ENCODE measurements at places on chromosomes 11 and 22.

DNA sequence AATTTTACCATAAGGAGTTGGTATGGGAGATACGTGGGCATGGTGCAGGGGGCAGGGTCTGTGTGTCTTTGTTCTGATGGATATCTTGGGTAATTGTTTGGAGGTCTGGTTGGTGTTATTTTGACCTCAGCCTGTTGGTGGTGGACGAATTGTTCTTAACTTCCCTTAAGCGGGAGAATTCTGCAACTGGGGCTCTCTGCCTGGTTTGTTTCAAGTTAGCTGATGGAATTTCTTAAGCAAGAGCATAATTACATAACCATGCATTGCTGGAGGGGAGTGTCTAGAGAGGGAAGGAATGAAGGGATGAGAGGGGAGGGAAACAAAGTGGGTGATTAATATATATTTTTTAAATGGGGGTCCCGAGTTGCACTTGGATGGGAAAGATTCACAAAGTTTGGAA, 908.5 kb upstream of the RAG2 start:
- DNase-seq, result no peak

- no peak for DNase-seq
Observed at GRCh38 chr11:12205330-12205729, 94.9 kb downstream of the MICAL2 start.

DNA sequence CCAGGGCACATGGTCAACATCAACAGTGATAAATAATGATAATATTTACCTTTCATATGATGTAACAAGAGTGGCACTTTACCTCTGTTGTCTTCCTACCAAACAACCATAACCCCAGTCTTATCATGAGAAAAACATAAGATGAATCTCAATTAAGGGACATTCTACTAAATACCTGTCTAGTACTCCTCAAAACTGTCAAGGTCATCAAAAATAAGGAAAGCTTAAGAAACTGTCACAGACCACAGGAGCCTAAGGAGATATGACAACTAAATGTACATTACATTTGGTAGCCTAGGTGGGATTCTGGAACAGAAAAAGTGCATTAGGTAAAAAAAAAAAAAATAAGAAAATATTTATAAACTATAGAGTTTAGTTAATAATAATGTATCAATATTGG, 118.1 kb downstream of the CCDC34 start:
- DNase-seq, result no peak

DNA sequence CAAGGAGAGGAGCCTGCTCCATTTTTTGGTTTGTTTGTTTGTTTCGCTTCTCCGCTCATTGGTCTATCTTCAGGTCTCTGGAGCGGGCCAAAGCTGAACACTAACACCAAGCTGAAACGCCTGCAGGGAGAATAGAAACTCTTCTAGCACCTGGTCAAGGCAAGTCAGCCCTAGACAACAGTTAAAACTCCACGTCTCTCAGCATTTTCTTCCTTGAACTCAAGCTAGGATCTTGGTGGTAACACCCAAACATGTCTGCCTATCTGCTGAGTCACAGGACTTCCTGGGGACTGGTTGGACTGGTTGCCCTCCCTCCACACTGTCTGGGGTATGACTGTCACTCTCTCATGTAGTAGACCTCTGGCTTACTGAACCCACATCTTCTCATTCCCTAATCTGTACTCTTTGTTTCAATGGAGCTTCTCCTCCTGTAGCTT, 23.9 kb upstream of the RBFOX2 start:
- peak; percentile 73 for DNase-seq

GRCh38 chr22:47421846-47422245, 659.4 kb downstream of the TBC1D22A start:
- no peak for DNase-seq

DNA sequence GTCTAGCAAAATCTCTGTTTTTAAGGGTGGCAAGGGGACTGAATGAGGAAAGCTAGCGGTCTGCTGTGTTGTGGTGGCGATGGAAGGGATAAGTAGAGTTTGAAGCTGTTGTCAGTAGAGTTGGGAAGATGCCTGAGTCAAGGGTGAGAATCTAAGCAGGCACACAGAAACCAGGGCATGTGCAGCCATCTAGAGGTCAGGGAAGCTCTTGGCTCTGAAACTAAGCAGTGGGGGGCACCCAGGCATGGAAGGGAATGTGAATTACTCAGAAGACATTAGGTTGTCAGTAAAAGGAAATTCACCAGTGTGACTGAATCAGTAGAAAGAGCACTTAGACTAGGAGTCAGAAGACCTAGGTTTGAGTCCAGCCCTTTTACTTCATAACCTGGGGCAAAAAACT, 15.4 kb downstream of the BMAL1 start:
- DNase-seq, result no peak

GRCh38 chr11:59273373-59273841, 60.7 kb upstream of the MPEG1 start:
- no peak for DNase-seq

DNA sequence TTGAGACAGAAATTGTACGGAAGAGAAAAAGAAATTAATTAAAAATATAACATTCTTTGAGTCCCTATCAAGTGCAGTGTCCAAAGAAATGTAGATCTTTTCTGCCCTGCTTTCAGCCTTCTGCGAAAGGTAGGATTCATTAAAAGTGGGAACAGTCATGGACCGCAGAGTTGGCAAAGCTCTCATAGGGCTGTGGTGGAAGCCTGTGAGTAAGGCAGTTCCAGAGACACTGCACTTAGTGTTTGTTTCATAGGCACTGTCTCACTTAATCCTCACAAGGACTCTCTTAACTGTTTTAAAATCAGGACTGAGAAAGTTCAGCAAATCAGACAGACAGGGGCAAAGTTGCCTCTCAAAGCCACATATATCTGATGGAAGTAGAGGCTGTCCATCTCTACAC, 5.5 kb downstream of the MRGPRX2 start:
- DNase-seq, result no peak

GRCh38 chr11:133656082-133656635, 123.9 kb upstream of the OPCML start:
- DNase-seq, result no peak

DNA sequence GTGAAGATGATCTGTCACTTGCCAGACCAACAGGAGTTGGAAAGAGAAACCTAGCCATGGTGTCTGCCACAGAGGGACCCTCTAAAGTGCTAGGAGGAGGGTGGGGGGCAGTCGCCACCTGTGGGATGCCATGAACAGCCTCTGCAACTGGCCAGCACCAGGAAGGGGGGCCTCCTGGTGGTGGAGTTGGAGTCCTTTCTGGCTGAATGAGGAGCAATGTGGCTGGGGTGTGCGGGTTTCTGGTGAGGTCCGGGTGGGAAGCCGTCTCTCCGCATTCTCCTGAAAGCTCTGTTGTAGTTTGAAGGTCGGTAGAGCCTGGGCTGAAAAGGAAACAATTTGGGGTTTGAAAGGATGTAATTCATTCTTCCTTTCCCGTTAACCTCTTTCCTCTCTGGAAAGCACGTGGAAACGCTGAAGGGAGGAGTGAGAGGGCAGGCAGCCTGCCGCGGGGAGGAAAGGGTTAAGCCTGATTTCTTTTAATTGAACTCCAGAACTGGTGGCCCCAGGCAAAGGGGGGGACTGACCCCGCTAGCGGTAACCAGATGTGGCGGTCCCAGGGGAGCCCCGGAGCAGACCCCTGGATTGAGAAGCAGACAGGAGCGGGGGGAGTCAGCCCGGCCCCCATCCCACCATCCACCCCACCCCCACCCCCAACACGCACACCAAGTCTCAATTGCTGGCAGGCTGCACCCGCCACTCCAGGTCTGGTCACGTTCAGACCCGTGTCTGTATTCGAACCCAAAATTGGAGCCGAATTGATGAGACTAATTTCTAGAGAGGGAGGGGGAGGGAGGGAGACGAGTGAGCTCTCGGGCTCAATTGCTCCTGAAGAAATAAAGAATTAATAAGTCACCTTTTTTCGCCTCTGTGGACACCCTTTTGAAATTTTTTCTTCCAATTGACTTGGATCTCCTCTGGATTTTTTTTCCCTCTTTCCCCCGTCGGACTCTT, 1.8 kb upstream of the FLI1 start:
- no peak for DNase-seq

DNA sequence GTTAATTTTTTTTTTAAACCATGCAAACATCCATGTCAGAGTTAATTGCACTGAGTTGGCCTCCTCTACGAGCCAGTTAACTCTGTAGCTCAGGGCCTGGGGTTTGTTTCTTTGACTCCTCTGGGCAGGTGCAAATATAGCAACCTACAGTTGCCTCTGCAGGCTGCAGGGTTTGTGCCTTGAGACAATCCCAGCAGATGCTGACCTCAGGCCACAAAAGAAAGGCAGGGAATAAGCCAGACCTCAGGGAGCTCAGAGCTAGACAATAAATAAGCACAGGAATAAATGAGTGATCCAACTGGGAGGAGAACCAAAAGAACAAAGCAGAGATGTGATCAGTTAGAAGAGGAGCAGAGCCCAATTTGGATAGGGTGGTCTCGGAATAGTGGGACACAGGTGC, 390.8 kb downstream of the SHANK2 start:
- no peak for DNase-seq

- DNase-seq, result no peak
Observed at GRCh38 chr11:9990221-9990973, 303.6 kb downstream of the SBF2 start.

DNA sequence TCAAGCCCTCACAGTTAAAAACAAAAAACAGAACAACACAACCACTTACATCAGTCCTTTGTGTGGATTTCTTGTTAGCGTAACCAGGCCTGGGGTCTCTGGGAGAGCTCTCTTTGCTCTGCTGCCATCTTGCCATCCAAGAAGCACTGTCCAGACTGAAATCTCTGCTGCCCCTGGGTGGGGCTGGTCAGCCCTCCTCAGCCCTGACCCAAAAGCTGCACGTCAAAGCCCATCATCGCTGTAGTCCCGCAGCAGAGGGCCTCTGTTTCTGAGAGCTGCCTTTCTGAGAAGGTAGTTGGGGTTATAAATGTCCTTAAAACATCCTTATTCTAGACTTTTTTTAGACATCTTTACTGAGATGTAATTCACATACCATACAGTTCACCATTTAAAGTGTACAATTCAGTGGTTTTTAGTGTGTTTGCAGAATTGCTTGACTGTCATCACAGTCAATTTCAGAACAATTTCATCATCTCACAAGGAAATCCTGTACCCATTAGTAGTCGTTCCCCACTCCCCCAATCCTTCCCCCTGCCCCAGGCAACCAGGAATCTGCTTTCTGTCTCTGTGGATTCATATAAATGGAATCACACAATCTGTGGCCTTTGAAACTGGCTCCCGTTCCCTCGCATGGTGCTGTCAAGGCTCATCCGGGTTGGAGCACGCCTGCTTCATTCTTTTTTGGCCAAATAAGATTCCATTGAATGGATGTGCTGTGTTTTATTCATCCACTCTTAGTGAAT, 94.9 kb downstream of the TBC1D22A start:
- no peak for DNase-seq

DNA sequence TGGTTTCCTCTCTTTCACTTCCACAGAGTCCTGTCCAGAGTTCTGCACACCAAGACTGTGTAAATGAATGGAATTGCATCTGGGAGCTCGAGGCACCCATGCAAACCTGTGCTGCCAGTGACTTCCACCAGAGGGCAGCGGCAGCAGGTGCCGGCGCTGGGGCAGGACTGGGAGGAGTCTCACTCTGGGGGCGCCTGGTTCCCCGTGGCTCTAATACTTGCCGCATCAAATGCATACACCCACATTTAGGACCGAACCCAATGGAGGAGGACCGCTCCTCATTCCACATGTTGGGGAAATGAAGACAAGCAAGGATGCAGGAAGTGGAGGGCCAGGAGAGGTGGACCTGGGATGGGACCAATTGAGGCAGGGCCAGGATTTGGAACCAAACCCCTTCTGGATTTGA, 1.1 kb upstream of the CD6 start:
- DNase-seq, result peak; percentile 71

DNA sequence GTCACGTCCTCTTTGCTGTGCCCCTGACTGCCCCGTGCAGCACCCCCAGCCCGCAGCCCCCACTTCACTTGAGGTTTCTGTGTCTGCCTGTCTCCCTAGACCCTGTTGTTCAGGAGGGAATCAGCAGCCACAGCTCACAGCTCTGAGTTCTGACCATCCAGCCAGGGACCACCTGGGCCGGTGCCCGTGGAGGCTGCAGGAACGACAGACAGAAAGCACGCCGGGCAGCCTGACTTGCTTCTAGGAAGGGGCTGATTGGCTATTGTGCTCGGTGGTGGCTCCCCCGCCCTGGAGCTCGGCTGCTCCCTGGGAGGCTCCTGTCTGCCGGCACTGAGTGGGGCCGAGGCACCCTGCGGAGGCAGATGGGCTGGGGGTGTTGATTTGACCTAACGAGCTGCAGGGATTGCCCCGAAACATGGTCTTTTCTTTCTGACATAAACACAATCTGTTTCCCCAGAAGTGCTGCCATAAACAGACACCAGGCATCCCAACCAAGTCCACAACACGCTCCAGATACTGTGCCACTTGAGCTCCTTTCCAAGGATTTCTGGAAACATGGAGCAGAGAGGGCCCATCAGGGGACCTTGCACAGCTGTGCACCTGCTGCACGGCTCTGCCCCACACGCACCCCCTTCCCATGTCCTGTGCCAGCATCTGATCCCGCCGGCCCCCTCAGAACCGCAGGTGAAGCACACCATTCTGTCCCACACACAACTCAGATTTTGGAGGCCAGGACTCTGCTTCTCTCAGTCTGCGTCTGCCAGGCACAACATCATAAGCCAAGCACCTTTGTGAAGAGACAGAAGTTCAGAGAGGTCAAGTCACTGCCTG, 855.9 kb downstream of the TBC1D22A start:
- no peak for DNase-seq
